Activated T-cell treated with anti-CD3 and anti-CD28 coated beads, Interleukin-2, amount 50 U/mL, for 24 hours (primary cell): ENCODE measurements at places on chromosomes 16 and 17.

GRCh38 chr17:79355165-79355564, 255.7 kb downstream of the RBFOX3 start:
- no peak overlapping the region for H3K4me3 ChIP-seq
- H3K36me3 ChIP-seq, result no peaks in the 10 kb centered on the region
- no peak overlapping the region for H3K27ac ChIP-seq
- no peaks in the 10 kb centered on the region for H3K4me1 ChIP-seq
- no peak for DNase-seq
- H3K27me3 ChIP-seq, result peaks cover 65% of the 10 kb centered on the region

DNA sequence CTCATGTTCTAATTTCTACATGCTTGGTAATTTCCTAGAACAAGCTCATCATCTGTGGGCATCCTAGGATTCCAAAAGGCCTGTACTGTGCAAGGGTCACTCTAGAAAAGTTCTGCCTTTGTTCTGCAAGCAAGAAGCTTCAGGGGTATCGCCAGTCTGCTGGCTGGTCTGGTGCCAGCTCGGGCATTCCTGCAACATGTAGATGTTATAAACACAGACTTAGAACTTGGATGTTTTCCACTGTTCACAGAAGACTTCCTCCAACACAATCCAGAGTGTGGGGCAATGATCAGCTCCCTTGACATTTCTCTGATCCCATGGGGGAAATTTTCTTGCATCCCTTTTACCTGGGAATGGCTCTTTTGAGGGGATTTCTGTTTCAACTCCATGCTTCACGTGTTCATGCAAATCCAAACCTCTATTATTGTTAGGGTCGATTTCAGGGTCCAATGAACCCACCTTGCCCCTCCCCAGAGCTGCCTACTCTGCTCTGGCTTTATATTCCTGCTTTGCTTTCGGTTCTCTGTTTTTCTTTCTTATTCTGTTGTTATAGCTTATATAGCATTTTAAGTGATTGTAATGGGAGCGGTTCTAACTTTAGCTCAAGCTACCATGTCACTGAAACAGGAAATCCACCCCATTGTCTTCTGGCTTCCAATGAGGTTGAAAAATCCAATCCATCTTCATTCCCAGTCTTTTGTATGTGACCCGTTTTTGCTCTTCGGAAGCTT, 25.3 kb downstream of the UBE2O start:
- H3K36me3 ChIP-seq, result peaks cover 9% of the 10 kb centered on the region
- H3K27me3 ChIP-seq, result no peaks in the 10 kb centered on the region
- no peak overlapping the region for H3K27ac ChIP-seq
- no peak overlapping the region for H3K4me3 ChIP-seq

DNA sequence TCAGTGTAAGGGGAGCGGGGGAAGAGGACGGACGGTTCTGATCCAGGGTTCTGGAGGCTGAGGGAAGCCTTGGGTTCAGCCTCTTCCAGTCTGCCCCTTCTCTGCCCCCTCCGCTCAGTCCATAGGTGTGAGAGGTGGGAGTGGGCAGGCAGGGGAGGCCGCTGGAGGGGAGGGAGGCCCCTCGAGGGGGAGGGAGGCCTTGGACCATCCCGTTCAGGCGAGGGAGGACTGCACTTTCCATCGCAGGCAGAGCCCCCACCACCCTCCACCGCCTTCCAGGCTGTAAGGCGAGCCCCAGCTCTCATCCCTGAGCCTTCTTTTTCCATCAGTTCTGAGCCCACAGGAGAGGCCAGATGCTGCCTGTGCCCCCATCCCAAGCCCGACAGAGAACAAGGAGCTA, 4.2 kb upstream of the AXIN1 start:
- no peaks in the 10 kb centered on the region for H3K36me3 ChIP-seq
- no peak overlapping the region for H3K4me3 ChIP-seq
- no peaks in the 10 kb centered on the region for H3K27me3 ChIP-seq
- H3K27ac ChIP-seq, result no peak overlapping the region
- H3K4me1 ChIP-seq, result peaks cover 21% of the 10 kb centered on the region

GRCh38 chr17:21174713-21175112, 39.2 kb downstream of the TMEM11 start:
- no peak overlapping the region for H3K4me3 ChIP-seq
- no peak overlapping the region for H3K27ac ChIP-seq
- H3K27me3 ChIP-seq, result no peaks in the 10 kb centered on the region

- H3K27ac ChIP-seq, result no peak overlapping the region
- no peak for DNase-seq
- no peaks in the 10 kb centered on the region for H3K27me3 ChIP-seq
- H3K36me3 ChIP-seq, result peaks cover 48% of the 10 kb centered on the region
- no peak overlapping the region for H3K4me3 ChIP-seq
Observed at GRCh38 chr16:11349599-11350276, 4.5 kb downstream of the RMI2 start.

- peaks cover 6% of the 10 kb centered on the region for H3K4me1 ChIP-seq
- no peak for DNase-seq
Observed at GRCh38 chr17:17022456-17022855, 19.8 kb upstream of the MPRIP start.

DNA sequence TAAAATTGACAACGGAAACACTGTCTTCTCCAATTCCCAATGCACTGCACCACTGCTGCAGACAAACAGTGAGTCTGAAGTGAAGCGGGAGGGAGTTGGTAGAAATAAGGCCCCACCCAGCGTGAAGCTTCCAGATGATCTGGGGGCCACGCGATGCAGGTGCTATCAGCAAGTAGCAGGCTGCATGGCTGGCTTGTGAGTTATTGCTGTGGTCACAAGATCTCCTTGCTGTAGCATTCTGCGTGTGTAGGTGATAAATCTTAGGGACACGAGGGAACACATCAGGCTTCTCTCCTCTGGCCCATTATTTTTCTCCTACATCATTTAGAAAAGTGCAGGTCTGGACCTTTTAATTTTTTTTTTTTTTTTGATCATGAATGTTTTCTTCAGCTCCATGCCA, 407.6 kb downstream of the TMEM114 start:
- H3K27me3 ChIP-seq, result no peaks in the 10 kb centered on the region
- no peaks in the 10 kb centered on the region for H3K4me1 ChIP-seq
- no peak for DNase-seq

DNA sequence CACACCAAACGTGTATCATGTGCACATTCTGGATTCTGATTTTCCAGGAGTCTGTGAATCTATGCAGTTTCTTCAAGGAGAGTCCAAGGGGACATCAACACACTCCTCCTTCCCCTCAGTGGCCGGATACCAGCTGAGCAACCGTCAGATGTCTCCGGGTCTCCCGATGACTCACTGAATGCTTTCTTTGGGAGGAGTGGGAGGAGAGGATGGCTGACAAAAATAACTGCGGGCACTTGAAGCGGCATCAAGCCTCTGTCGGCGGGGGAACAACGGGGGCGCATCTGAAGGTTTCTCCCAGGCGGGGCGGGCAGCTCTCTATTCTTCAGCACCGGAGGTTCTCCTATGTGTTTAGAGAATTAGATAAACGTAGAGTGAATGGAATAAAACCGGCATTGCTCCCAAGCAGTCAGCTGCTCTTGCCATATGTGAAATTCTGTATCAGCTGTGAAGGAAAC, 24.6 kb upstream of the LRRC75A start:
- no peak overlapping the region for H3K27ac ChIP-seq
- peaks cover 36% of the 10 kb centered on the region for H3K27me3 ChIP-seq
- H3K4me3 ChIP-seq, result no peak overlapping the region
- H3K36me3 ChIP-seq, result no peaks in the 10 kb centered on the region
- peaks cover 3% of the 10 kb centered on the region for H3K4me1 ChIP-seq

- peaks cover 30% of the 10 kb centered on the region for H3K27me3 ChIP-seq
- H3K27ac ChIP-seq, result no peak overlapping the region
- no peaks in the 10 kb centered on the region for H3K4me1 ChIP-seq
- no peaks in the 10 kb centered on the region for H3K36me3 ChIP-seq
- no peak for DNase-seq
Observed at GRCh38 chr16:57878586-57878985, 76.3 kb upstream of the KIFC3 start.

DNA sequence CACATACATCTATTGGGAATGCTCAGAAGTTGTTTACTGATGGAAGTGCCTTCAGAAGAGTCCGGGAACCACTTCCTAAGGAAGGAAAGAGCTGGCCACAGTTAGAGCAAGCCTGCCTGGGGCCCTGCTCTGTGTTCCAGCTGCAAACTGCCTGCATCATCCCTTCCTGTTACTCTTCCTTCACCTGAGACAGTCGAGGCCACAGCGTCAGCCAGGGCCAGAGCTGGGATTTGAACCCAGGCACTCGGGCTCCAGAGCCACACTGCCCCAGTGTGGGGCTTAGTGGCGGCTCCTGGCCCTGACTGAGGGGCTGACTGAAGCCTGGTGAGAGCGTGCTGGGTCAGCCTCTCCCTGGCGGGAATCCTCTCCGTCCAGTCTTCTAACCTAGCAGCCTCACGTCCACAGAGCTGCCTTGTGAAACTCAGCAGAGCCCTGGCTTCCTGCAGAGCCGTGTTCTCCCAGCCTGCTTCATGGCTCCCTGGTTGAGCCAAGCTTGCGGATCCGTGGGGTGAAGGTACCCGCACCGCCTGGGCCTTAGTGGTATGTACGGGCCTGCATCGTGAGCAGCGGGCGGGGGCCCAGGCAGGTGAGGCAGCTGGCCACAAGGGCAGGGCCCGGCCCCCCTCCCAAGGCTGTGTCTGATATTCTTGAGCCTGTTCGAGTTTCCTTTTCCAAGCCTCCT, 4.6 kb upstream of the C17orf99 start:
- no peak overlapping the region for H3K4me3 ChIP-seq
- no peaks in the 10 kb centered on the region for H3K27me3 ChIP-seq
- H3K4me1 ChIP-seq, result peaks cover 56% of the 10 kb centered on the region
- DNase-seq, result no peak
- H3K27ac ChIP-seq, result peak overlapping the region; percentile 50

- H3K4me3 ChIP-seq, result no peak overlapping the region
- H3K27me3 ChIP-seq, result no peaks in the 10 kb centered on the region
- H3K36me3 ChIP-seq, result no peaks in the 10 kb centered on the region
Observed at GRCh38 chr17:12859520-12859919, 70.2 kb downstream of the ARHGAP44 start.

DNA sequence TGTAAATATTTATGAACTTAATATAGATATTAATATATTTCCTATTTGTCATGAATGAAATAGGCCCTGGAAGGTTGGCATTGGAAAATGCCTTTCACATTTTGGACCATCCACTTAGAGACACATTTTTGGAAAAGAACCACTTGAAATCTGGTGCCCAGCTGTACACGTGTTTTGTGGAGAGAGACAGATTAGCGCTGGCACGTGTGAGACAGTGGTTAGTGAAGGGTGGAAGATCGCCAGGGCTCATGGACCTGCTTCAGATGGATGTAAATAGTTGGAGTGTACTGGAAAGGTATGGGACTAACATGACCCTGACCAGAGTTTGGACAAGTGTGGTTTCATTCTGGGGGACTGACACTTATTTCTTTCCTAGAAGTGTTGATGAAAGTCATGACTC, 222.9 kb downstream of the PRKCA start:
- peak overlapping the region; percentile 19 for H3K27ac ChIP-seq
- H3K4me3 ChIP-seq, result no peak overlapping the region
- peaks cover 82% of the 10 kb centered on the region for H3K4me1 ChIP-seq
- peaks cover 81% of the 10 kb centered on the region for H3K36me3 ChIP-seq
- no peaks in the 10 kb centered on the region for H3K27me3 ChIP-seq

DNA sequence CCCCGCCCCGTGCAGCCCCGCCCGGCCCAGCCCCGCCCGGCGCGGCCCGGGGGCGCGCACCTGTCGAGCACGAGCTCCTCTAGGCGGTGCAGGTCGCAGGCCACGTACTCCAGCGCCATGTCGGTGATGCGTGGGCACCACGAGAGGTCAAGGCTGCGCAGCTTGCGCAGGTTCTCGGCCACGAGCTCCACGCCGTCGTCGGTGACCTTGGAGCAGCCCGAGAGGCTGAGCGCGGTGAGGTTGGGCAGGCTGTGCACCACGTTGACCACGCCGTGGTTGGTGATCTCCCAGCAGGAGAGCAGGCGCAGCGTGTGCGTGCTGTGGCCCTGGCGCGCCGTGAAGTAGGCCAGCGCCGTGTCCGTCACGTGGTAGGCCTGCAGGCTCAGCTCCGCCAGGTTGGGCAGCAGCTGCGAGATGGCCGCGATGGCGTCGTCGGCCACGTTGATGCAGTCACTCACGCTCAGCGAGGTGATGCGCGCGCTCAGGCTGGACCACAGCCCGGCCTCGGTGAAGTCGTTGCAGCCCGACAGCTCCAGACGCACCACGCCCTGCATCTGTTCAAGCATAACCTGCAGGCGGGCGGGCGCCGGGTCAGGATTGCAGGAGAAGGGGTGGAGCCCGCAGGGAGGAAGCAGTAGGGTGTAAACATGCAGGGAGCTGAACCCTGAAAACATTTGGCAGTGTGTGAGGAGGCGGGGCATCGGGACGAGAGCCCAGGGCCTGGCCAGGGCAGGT, 5.3 kb upstream of the WDR24 start:
- peaks cover 31% of the 10 kb centered on the region for H3K4me1 ChIP-seq
- H3K27ac ChIP-seq, result peak overlapping the region; percentile 57
- H3K27me3 ChIP-seq, result peaks cover 3% of the 10 kb centered on the region
- peak overlapping the region; percentile 69 for H3K4me3 ChIP-seq
- peak; percentile 84 for DNase-seq
- H3K36me3 ChIP-seq, result no peaks in the 10 kb centered on the region

DNA sequence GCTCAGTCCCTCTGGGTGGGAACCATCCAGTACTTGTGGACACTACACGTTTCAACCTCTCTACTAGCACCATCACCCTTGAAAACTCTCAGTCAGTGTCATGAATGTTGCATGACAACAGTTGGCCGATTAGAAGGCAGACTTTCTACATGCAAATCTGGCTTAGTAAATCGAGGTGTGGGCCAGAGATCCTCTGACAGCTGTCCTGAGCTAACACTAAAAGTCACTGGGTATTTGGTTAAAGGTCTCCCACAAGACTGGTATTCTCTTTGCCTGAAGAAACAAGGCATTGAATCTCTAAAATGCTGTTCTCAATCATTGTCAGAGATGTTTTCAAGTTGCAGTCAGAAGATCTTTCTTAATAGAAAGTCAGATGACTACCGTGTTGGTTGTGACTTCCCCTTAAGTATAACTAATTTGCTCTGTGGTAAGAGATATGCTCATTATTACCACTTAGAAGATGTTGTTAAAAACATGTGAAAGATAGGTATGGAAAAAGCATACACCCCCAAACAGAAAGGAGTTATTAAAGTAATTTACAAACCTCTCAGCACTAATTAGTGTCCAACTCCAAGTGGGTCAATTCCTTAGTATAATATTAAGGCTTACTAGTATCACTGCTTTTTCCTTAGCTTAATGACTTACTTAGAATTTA, 62.3 kb downstream of the WNT3 start:
- H3K36me3 ChIP-seq, result peaks cover 69% of the 10 kb centered on the region
- no peak overlapping the region for H3K27ac ChIP-seq
- H3K27me3 ChIP-seq, result no peaks in the 10 kb centered on the region
- no peaks in the 10 kb centered on the region for H3K4me1 ChIP-seq

GRCh38 chr17:60914078-60914477, 236.4 kb downstream of the BCAS3 start:
- no peak for DNase-seq
- H3K36me3 ChIP-seq, result peaks cover 8% of the 10 kb centered on the region
- no peak overlapping the region for H3K27ac ChIP-seq
- H3K4me3 ChIP-seq, result no peak overlapping the region
- no peaks in the 10 kb centered on the region for H3K27me3 ChIP-seq
- H3K4me1 ChIP-seq, result no peaks in the 10 kb centered on the region

GRCh38 chr17:14768923-14769322, 468.0 kb downstream of the HS3ST3B1 start:
- no peak overlapping the region for H3K27ac ChIP-seq
- H3K4me1 ChIP-seq, result no peaks in the 10 kb centered on the region
- H3K27me3 ChIP-seq, result peaks cover 19% of the 10 kb centered on the region
- DNase-seq, result no peak

- H3K4me3 ChIP-seq, result no peak overlapping the region
- H3K36me3 ChIP-seq, result no peaks in the 10 kb centered on the region
- DNase-seq, result no peak
- no peaks in the 10 kb centered on the region for H3K4me1 ChIP-seq
- no peaks in the 10 kb centered on the region for H3K27me3 ChIP-seq
- H3K27ac ChIP-seq, result no peak overlapping the region
Observed at GRCh38 chr17:38464723-38465390, 36.6 kb downstream of the ARHGAP23 start.
